Activated CD4-positive, alpha-beta T cell treated with anti-CD3 and anti-CD28 coated beads, Interleukin-2, amount 10 ng/mL, durations not matched to agents 7 days and 5 days (primary cell): ENCODE measurements at places on chromosomes 11 and 22. TPM values are rescaled to one million over a fixed set of nuclear protein-coding genes. Genes with fewer than 3 reads are reported as not detected.

The OR5AP2 gene
- not detected for total RNA-seq

- no peak overlapping the region for H3K4me3 ChIP-seq
- no peaks in the 10 kb centered on the region for H3K27me3 ChIP-seq
- no peak overlapping the region for H3K27ac ChIP-seq
- no peak for DNase-seq
- H3K4me1 ChIP-seq: peaks cover 2% of the 10 kb centered on the region
Observed at GRCh38 chr22:28023774-28024173, 104.7 kb upstream of the PITPNB start.

The MYO18B gene
- 2.0 TPM for total RNA-seq

DNA sequence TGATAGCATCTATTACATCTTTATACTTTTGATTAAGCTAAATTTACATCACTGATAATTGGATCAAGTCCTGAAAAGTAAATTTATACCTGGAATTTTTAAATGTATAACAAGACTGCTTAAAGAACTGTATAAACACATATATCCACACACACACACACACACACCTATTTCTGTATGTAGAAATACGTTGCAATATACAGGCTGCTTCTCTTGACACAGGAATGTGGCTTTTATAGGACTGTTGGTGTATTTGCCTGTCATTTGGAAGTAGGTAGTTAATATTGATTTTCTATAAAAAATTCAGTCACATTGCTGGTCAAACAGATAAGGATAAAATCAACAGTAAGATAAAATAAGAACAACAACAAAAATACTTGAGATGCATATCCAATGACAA, 708.5 kb upstream of the RAG2 start:
- no peak overlapping the region for H3K27ac ChIP-seq
- H3K4me3 ChIP-seq: no peak overlapping the region
- H3K27me3 ChIP-seq: no peaks in the 10 kb centered on the region
- H3K4me1 ChIP-seq: no peaks in the 10 kb centered on the region
- no peak for DNase-seq

The SPA17 gene
- total RNA-seq: 1.8 TPM

- peak; percentile 80 for DNase-seq
- H3K27me3 ChIP-seq: no peaks in the 10 kb centered on the region
- no peak overlapping the region for H3K4me3 ChIP-seq
Observed at GRCh38 chr22:32265882-32266767, 11.0 kb upstream of the SLC5A4 start.

DNA sequence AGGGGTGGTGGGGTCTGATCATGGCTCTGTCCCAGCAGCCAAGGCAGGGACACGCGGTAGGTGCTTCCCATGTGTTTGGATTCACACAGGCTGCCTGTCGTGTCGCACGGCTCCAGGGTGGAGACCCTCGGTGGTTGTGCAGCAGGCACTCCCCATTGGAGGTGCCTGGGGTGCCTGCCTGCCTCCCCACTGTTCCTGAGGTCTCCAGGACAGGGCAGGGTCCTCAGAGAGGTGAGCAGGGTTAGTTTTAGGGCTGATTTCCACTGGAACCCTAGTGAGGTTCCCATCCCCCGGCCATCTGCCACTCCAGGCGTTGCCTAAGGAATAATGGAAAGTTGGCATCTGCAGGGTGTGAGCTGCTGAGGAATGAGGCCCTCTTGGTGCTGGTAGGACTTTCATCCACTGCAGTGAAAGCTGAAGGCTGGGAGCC, 32.3 kb downstream of the OSBPL5 start:
- DNase-seq: no peak
- no peak overlapping the region for H3K4me3 ChIP-seq
- H3K4me1 ChIP-seq: no peaks in the 10 kb centered on the region
- H3K27ac ChIP-seq: no peak overlapping the region
- no peaks in the 10 kb centered on the region for H3K27me3 ChIP-seq

The MFRP gene
- total RNA-seq: not detected
